ENCODE measurements at places on chromosomes 1 and 21.

GRCh38 chr1:114075105-114075504 is 78.6 kb downstream of the SYT6 start:
- no peak for DNase-seq

DNA sequence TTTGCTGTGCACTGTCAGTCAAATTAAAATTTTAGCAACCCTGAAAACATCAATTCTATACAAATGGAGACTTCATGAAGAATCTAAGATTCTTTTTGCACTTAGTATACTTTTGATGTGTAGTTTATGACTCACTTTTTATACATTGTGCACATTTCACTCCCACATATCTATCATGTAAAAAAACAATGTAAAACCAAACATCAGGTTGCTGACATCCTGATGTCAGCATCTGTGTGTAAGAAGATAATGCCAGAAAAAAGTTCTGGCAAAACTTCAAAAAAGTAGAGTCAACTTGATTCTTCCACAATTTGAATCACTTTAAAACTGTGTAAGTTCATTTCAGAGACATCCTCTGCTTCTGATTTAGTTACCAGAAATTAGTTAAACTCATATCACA is 115.7 kb downstream of the CENPF start:
- DNase-seq = no peak

- no peak for DNase-seq
Measured at GRCh38 chr1:185652348-185652747, 81.8 kb upstream of the HMCN1 start.

- peak; percentile 42 for DNase-seq
Measured at GRCh38 chr1:111334169-111334568, 43.5 kb downstream of the CHIA start.

DNA sequence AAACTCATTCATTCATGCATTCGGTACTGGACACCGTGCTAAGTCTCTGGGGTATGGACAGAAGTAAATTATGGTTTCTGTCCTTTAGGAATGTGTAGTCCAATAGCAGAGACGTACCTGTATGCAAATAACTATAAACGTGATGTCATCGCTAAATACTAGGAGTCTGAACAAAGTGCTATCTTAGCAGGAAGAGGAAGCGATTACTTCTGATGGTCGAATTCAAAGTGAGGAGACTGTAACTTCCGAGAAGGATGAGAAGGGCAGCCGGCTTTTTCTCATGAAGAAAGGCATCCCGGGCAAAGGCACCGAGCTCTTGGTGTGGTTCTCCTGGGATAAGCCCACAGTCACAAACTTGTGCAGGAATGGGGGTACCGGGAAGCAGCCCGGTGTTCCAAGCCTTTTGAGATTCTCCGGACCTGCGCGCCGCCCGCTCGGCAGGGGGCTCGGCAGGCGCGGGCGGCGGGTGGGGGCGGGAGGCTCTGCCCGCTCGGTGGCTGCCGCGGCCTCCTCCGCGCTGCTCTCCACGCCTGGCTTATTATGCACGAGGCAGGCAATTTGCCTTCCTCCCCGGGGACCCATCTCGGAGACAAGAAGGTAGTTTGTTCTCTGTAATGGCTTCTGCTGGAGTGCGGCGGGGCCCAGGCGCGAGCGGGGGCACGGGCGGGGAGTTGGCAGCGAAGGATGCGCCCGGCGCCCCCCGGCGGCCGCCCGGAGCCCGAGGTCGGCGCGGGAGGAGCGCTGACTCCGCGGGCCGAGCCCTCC is 67.5 kb upstream of the CD1D start:
- DNase-seq = no peak

DNA sequence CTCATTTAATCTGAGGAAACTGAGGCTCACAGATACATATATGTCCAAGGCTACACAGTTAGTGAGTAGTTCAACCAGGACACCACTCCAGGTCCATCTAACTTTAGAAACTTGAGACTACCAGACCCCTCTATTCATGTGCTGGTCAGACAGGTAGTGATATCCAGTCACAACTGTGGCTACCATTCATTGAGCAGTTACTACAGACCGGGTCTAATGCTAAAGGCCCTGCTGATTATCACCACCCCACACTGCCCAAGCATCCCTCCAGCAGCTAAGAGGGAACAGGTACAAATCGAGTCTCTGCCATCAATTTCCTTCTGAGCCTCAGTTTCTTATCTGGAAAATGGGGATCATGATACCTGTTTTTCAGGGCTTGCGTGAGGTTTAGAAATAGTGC is 5.3 kb downstream of the HPCA start:
- no peak for DNase-seq

- no peak for DNase-seq
Measured at GRCh38 chr1:59445040-59445439, 148.1 kb downstream of the FGGY start.

- DNase-seq = no peak
Measured at GRCh38 chr1:100721526-100722207, 2.1 kb downstream of the VCAM1 start.

DNA sequence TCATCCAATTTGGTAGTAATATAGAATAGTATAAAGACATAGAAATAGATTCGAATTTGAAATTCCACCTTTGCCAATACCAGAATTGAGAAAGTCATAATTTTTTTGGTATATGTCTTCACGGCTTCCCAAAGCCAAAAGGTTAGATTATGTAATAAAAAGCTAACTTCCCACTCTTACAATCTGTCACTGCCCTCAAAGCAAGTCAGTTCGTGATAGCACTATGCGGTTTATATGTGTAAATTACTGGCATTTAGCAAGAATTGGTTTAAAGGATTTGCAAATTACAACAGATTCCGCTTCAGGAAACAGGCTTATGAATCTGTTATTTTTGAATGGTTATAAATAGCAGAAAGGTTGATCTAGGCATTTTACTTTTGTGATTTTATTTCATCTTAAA is 679.4 kb upstream of the ADGRL2 start:
- no peak for DNase-seq

Data from LNCaP clone FGC (cell line).